Endodermal cell (in vitro differentiated cells): ENCODE measurements at places on chromosomes 1 and 21. TPM values are rescaled to one million over a fixed set of nuclear protein-coding genes. Genes with fewer than 3 reads are reported as not detected.

WASF2 gene
- 98.8 to 173 TPM (median 107 TPM) in 3 replicates for total RNA-seq

PRAMEF11 gene
- not detected in 3 replicates for total RNA-seq

THEM5 gene
- total RNA-seq, result not detected in 2 replicates

RCOR3 gene
- total RNA-seq, result 134 to 202 TPM (median 138 TPM) in 3 replicates

KIAA1614 gene
- total RNA-seq, result 3.2 to 5.8 TPM (median 4.7 TPM) in 3 replicates

DNA sequence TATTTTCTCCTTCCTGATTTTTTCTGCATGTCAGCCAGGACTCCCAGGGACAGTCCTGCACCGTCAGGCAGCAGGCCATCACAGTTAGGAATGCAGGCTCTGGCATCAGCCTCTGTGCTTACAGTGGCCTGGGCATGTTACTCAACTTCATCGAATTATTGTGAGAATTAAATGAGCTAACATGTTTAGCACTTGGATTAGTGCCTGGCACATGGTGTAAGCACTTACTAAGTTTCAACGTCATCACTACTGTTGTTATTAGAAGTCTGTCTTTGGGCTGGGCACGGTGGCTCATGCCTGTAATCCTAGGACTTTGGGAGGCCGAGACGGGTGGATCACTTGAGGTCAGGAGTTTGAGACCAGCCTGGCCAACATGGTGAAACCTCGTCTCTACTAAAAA lies 45.1 kb downstream of the SCCPDH start:
- no peak overlapping the region for H3K4me3 ChIP-seq
- no peaks in the 10 kb centered on the region for H3K27me3 ChIP-seq
- H3K4me1 ChIP-seq, result no peaks in the 10 kb centered on the region
- peaks cover 22% of the 10 kb centered on the region for H3K36me3 ChIP-seq

DNA sequence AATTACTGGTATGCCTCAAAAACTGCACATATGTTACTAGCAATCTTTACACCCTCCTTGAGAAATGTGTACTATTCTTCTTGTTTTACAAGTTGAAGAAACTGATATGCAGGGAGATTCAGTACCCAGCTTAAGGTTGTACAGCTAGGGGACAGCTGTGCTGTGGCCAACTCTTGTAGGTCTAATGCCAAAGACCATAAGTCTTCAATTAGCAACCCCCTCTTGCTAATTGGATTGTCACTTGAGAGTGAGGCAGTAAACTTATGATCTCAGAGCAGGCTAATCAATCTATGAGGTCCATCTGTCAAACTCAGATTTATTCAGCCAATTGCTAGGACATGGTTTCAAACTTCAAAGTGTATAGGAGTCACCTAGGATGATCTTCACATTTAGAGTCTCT lies 492.0 kb upstream of the USP24 start:
- H3K4me1 ChIP-seq, result no peaks in the 10 kb centered on the region
- H3K27ac ChIP-seq, result no peak overlapping the region
- H3K36me3 ChIP-seq, result no peaks in the 10 kb centered on the region
- H3K4me3 ChIP-seq, result no peak overlapping the region
